Neural progenitor cell (in vitro differentiated cells): ENCODE measurements at places on chromosomes 2 and 18.

DNA sequence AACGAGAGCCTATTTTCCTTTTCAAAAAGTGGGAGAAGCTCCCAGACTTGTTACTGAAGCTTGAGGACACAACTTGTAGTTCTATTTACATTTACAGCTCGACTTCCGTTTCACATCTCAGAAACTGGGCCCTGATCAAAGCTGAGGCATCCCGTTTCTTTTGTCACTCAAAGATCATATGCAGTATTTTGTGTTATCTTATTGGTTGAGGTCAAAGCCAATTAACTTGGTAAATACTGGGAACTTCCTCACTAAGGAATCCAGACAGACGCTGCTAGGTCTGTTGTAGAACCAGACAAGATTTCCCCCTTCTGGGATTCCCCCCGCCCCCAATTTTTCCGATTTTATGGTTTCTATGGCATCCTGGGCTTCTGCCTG is 50.3 kb downstream of the TSN start:
- no peak for DNase-seq

DNA sequence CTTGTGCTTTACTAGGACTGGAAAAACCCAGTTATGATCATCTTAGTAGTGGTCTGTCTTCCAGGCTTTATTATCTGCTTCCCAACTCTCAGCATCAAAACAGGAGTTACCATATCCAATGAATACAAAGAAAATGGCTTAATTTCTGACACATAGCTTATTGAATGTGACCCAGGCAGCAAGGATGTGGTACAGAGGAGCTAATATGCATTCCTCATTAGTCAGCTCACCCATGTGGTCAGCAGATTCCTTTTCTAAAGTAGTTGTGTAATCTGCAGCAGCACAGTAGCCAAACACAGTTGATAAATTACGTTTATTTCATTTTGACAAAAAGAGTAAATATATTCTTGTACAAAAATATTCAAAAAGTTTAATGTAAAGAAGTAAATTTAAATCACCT is 43.6 kb downstream of the TSPYL6 start:
- DNase-seq: no peak

DNA sequence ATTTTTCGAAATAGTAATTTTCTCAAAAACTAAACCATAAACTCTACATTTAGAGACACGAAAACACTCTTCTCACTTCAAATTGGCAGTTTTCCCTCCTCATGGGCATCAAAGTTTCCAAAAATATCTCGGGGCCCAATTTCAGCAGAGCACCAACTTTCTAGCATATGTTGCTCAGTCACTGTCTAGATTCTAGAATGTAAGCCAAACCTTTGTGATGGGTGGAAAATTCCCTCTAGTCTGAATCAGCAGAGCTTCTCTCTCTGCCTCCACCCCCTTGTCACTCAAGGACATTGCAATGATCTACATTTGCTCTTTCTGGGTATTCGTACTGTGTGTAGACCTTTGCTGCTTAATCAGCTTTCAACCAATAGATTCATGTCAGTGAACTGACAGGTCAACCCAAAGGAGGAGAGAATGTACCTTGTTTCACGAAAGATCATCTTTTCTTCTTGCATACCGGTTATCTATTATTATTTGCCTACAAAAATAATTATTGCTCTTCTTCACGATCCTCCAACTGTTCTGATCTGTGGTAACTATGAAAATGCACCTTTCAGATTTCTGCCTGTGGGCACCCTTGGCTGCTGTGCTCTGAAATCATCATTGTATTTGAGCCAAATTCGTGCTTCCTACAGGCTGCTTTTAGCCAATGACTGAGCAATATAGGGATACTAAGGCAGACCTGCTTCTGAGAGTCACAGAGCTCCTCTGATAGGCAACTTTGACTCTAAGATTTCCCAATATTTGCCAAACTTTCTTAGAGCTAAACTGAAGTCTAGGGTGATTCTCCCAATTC is 38.7 kb upstream of the GLS start:
- DNase-seq: no peak

GRCh38 chr2:154158101-154158500 is 286.4 kb downstream of the GALNT13 start:
- no peak for DNase-seq

- peak; percentile 64 for DNase-seq
These were observed 2.4 kb downstream of the DLX2 start for GRCh38 chr2:172100080-172100934.

- no peak for DNase-seq
These were observed 17.5 kb downstream of the FTCDNL1 start for GRCh38 chr2:199833525-199833924.

DNA sequence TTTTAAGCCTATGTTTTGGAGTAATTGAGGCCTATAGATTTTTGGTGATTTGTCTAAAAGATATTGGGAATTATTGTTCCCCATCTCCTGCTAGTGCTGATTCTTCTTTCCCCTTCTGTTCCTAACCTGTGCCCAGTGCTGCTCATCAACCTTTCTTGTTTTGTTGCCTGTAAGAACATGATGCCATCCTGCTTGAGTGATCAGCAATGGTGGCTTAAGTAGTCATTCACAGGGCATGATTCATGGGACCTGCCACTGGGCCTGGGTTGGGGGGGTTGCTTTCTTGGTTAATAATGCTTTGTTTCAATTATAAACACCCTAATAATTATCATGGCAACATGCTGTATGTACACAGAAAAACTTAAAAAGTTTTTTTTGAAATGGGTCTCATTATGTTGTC is 562.9 kb upstream of the SETBP1 start:
- DNase-seq: no peak

GRCh38 chr18:56637176-56637575 is 1.2 kb downstream of the TXNL1 start:
- no peak for DNase-seq

DNA sequence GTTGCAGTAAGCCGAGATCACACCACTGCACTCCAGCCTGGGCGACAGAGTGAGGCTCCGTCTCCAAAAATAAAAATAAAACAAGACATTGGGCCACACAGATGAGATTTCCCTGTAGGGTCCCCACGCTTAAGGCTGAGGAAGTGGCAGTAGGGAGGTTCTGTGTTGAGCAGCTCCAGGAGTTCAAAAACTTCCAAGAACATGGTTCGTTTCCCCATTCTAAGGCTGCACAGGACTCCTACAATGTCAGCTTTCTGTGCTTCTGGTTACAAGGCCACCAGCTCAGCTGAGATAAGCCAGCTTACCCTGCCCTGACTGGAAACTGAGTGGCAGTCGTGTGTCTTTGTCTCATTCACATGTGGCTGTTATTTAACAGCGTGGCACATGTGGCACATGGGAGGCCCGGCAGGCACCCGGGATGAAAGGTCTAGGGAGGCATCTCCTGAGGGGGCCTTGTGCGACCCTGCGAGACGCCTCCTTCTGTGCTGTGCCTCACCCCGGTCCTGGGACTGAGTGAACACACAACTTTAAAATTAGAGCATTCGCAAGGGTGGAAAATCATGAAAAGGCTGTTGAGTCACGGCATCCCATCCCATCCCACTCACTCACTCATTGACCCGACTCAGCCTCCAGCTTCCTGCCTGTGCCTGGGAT is 7.7 kb downstream of the ITGB1BP1 start:
- DNase-seq: no peak

GRCh38 chr2:69034122-69034521 is 21.1 kb downstream of the ANTXR1 start:
- DNase-seq: no peak

DNA sequence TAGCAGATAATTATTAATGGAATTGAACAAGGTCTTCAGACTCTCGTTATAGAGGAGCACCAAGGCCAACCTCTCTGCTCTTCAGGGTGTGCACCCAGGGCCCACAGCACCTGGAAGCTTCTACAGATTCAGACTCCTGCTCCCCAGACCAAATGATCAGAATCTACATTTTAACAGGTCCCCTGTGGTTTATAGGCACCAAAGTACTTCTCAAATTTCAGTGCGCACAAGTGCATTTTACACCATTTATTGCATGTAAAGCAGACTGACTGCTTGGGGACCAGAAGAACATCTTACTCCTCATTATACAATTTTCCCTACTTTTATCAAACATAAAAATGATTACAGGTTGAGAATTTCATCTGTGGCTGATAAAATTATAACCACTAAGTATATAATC is 163.9 kb downstream of the COL4A4 start:
- DNase-seq: no peak

DNA sequence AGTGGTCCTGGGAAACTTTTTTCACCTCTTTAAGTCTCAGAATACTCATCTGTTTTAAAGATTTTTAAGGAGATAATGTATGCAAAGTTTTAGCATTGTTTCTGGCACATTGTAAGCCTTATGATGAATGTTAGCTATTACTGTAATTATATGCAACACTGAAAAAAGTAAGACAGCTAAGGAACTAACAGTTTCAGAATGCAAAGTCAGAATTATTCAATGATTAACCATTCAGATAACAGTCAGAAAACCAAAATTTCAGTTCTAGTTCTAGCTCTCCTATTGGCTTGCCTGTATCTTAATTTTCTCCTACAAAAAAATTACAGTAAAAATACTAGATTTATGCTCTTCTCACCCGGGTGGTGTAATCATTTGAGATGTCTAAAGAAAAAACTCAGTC is 101.1 kb downstream of the SLC4A10 start:
- DNase-seq: no peak

- no peak for DNase-seq
These were observed 42.0 kb downstream of the RDH14 start for GRCh38 chr2:18518116-18519111.

GRCh38 chr2:27408601-27409320 is 630 bp downstream of the PPM1G start:
- DNase-seq: peak; percentile 77

GRCh38 chr2:30701782-30702181 is 105.5 kb downstream of the CAPN13 start:
- DNase-seq: no peak
